ENCODE measurements at places on chromosomes 6 and 20.

- no peak for DNase-seq
Measured at GRCh38 chr6:3406891-3407809, 49.7 kb downstream of the SLC22A23 start.

- no peak for DNase-seq
Measured at GRCh38 chr20:21685981-21686380, 19.5 kb upstream of the PAX1 start.

GRCh38 chr6:164097551-164098398, 683.3 kb downstream of the QKI start:
- DNase-seq = no peak

- DNase-seq = no peak
Measured at GRCh38 chr6:145818796-145819195, 4.2 kb upstream of the FBXO30 start.
